HCT116 (cell line): ENCODE measurements at places on chromosomes 7 and 10.

- no peak for DNase-seq
Measured at GRCh38 chr7:24119852-24120251, 164.1 kb upstream of the NPY start.

DNA sequence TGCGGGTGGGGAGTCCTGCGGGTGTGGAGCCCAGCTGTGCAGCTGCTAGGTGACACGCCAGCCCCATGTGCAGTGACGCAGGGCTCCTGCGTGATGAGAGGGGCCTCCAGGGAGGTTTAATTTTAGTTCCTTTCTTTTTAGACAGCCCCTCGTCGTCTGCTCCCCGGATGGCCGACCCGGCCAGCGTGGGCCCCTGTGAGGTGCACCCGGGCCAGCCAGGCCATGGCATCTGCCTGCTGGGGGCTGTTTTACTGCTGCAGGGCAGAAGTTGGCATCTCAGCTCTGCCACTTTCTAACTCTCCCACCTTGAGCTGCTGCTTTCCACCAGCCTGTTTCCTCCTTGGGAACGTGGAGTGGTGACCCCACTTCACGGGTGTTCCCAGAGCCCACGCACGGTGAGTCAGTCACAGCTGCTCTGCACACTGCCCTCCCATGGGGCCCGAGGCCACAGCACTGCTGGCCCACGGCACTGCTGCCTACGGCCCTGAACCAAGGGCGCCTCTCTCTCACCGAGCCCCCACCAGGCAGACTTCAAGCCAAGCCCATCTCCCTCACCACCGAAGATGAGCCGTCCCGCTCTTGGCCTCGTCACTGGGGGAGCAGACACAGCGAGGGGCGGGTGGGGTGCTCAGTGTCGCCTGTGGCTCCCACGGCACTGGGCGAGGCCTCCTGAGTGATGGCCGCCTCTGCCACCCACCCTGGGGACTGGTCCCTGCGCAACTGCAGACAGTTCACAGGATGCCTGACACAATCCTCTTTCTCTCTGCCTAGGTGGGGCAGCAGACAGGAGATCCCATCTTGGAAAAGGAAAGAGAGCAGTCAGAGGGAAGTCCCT is 21.3 kb downstream of the CYP2W1 start:
- no peak for DNase-seq

GRCh38 chr7:50854247-50854646 is 71.6 kb upstream of the GRB10 start:
- DNase-seq = no peak

- peak; percentile 13 for DNase-seq
Measured at GRCh38 chr7:34675749-34676374, 17.8 kb downstream of the NPSR1 start.

GRCh38 chr10:124625831-124626238 is 118.3 kb downstream of the FAM53B start:
- DNase-seq = no peak

DNA sequence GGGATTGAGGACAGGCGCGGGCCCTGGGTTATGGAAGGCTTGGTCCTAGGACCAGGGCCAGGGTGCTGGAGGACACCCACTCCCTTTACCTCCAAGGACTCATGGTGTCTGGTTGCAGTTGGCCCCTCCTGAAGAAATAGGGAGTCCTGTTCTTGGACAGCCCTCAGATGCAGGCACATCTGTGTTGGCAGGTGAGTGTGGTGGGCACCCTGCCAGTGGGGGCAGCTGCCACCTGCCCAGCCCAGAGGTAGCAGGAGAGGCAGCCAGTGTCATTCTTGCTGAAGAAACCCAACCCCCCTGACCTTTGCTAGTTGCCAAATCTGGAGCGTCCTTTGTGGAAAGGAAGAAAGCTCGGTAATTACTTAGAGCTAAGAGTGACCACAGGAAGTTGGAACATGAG is 8.3 kb downstream of the GALNT17 start:
- no peak for DNase-seq

- no peak for DNase-seq
Measured at GRCh38 chr10:79305988-79306387, 41.3 kb upstream of the PPIF start.

GRCh38 chr10:132151951-132152505 is 34.7 kb upstream of the DPYSL4 start:
- no peak for DNase-seq

DNA sequence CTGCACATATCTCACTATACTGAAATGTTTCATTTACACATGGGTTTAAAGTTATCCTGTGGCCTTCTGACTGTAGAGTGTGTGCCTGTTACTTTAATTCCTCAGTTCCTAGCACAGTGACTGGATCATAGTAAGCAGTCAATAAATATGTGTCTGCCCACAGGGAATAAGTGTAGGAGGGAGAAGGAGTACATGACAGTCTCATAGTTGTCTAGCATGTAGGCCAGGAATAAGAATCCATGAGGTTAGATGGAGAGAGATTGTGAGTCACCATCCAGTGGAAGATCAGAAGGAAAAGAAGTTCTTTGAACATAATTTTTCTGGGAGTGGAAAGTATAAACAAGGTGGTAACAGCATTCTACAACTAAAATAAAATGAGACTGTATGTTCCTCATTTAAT is 36.6 kb upstream of the SEMA3A start:
- DNase-seq = no peak

- DNase-seq = no peak
Measured at GRCh38 chr10:24858288-24859270, 93.8 kb downstream of the PRTFDC1 start.

- DNase-seq = no peak
Measured at GRCh38 chr10:88875081-88875480, 5.0 kb upstream of the STAMBPL1 start.

GRCh38 chr7:139703487-139704307 is 74.1 kb downstream of the HIPK2 start:
- DNase-seq = no peak
